ENCODE measurements at places on chromosomes 5 and 9.
A peak's percentile ranks its signal among the peaks of the same experiment; 100 is the strongest.

DNA sequence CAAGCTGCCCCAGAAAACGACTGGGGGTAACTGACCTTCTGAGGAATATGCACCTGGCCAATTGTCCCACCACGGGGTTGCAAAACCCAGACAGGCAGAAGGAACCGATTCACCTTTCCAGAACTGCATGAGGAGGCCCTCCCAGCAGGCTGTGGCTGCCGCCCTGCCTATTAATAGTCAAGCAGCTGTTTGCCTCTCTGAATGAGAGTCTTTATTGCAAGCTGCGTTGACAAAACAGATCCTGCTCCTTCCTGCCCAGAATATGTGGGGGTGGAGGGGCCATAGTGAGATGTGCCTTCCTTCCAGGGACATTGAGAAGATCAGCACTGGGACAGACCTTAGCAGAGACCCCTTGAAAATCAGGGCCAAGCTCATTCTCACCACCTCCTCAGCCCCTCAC is 18.3 kb upstream of the TCOF1 start:
- no peak for DNase-seq

DNA sequence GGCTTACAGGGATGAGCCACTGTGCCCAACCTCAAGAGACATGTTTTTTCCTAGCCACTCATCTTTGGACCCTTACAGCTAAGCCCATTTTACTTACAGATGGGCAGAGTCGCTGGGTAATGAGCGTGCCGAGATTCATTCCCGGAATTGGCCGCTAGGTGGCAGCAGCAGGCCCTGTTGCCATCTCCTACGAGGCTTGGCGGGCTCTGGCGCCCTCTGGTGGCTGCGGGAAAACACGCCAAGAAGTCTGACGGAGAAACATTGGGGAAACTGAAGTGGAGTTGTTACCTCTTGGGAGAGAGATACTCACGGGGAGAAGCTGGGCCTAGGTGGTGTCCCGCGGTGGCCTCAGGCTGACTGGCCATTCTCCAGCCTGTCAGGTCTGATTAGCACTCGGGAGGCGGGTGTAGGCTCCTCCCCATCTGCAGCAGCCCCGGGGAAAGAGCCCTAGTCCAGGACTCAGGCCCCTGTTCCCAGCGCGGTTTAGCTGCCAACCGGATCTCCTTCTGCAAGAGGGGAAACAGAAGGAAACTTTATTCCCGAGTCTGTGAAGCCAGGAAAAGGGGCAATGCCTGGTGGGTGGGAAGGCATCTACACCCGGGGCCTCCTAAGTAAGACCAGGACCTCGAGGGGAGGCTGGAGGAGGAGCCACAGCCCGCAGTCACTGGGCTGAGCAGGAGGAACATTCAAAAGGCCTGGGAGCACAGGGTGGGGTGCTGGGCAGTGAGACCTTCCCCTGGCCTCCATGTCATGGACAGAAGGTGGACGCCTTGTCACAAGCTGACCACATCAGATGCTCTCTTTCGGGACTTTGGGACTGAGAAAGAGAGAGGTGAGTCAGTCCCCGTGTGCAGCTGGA is 9.7 kb downstream of the PTGES2 start:
- peak; percentile 80 for DNase-seq

- no peak for DNase-seq
Measured at GRCh38 chr9:84304166-84304565, 36.4 kb downstream of the SLC28A3 start.

- DNase-seq: no peak
Measured at GRCh38 chr5:103785569-103785968, 223.0 kb upstream of the NUDT12 start.

DNA sequence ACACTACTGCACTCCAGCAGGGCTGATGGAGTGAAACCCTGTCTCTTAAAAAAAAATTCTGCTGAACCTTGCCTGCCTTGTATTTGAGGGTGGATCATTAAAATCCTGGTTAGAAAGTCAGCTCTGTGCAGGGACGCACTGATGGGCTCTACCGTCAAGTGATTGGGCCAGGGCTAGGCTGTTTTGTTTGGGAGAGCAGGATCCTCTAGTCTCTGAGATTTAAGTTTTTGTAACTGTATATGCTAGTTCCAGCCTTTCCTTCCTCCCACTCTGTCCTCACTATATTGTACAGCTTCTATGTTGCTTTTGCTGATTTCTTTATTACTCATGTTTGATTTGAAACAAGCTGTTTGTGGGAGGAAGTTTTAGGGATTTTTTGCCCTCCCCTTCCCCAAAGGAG is 11.5 kb downstream of the DDX4 start:
- no peak for DNase-seq

DNA sequence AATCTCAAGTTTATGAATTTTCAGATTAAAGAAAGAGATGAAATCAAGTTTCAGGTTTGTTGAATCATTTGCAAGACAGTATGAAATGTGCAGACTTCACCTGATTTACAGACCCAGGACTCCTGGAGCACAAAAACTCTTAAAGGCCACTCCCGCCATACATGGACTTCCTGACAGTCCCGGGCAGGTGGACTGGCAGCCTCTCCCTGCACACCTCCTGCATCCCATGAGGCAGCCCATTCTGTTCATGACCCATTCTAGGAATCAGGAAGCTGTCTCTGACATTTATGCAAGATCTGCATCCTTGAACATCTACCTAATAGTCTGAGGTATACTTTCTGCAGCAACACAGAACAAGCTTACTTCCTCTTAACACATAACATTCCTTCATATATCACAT is 5.9 kb downstream of the DDX31 start:
- no peak for DNase-seq

GRCh38 chr9:137147793-137148160 is 8.8 kb downstream of the GRIN1 start:
- DNase-seq: no peak

Measured in stimulated activated CD8-positive, alpha-beta memory T cell treated with anti-CD3 and anti-CD28 coated beads, Interleukin-15, amount 100 ng/mL, for 4 hours (primary cell).